Cardiac septum (tissue), 1 donor: ENCODE measurements at places on chromosomes 5 and 9. TPM values are rescaled to one million over a fixed set of nuclear protein-coding genes. Genes with fewer than 3 reads are reported as not detected.

DNA sequence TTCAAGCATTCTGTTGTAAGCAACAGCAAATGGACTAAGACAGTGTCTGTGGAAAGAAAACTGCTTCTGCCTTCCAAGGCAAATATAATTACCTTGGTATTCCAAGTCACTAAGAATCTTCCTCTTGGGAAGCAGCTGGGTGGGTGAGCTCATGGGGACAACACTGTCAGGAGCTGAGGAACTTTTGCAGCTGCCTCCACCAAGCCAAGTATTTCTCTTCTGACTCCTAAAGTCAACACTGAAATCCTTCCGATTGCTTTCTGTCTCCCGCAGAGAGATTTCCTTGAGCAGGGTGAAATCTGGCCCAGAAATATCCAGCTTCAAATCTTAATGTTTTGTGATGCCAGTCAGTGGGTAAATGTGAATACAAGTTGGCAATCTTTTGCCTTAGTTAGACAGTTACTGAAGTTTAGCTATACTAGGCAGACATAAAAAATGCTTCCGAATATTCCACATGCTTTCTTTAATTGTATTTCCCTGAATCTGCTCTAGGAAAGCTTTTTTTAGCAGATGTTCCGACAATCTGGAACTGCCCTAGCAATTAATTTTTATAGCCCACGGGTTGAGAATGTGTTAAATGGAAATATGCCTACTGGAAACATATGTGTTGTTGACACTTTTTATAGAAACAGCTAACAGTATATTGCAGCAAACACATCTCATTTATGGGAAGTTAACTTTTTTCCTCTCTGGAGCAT, 369.9 kb upstream of the DAB2 start:
- DNase-seq, result no peak

DNA sequence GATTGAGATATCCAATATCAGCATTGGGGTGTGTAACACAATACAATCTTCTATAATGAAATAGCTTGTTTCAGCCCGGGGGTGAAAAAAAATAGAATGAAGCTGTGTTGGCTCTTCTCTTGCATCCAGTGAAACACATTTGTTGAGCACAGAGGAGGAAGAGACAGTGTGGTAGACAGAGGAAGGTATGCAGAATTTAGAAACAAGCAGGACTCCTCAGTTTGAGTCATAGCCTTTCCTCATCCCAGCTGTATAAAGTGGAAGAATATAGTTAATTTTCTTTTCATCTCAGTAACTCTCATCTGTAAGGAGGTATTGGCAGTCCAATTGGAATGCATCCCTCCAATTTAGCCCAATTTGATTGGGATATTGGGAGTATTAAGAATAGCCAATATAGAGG, 302.2 kb upstream of the VLDLR start:
- DNase-seq, result no peak

- DNase-seq, result no peak
Observed at GRCh38 chr5:128772356-128772755, 192.9 kb upstream of the SLC27A6 start.

- DNase-seq, result no peak
Observed at GRCh38 chr9:104970271-104970987, 42.5 kb upstream of the ABCA1 start.

Gene TMEM232
- total RNA-seq, result 1.7 TPM
